ENCODE measurements at places on chromosomes 11 and 22.
A peak's percentile ranks its signal among the peaks of the same experiment; 100 is the strongest.

GRCh38 chr11:108944471-108945178 lies 279.8 kb downstream of the DDX10 start:
- DNase-seq, result no peak

- DNase-seq, result no peak
These were observed 17.4 kb upstream of the CSNK2A3 start for GRCh38 chr11:11370255-11370961.

- no peak for DNase-seq
These were observed 10.9 kb downstream of the ASCL2 start for GRCh38 chr11:2259466-2259830.

- DNase-seq, result no peak
These were observed 77.2 kb downstream of the MORC2 start for GRCh38 chr22:30891443-30891755.

DNA sequence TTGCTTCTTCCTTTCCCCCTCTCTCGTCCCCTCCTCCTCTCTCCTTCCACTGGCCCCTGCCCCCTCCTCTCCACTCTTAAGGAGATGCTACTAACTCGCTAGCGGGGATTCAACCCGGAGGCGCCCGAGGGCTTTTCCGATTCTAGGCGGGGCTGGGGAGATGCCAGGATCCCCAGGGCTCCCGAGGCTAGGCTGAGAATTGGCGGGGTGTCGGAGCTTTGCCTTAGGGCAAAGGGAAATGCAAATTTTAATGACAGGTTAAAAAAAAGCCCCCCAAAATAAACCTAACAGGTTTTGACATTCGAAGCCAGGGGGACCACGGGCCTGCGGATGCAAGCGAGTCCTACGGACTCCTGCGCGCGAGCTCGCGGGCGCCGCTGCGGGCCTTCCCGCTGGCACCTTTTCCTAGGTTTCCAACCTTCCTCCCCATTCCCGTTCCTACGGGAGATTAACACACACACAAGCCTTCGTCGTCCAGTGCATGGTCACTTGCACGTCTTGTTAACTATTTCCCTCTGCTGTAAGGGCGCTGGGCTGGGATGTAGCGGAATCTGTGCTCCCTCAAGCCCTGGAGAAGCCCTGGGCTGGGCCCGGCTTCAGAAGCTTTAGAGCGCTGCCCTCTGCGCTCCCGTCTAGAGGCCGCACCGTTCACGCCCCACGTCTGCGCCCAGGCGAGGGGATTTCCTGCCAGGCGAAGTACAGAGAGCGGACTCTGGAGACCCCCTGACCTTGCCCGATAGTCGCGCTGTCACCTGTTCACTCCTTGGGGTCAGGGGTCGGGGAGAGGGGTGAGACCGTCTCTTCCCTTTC lies 729 bp upstream of the ALX4 start:
- DNase-seq, result no peak

GRCh38 chr11:107263844-107264563 lies 193.6 kb downstream of the CWF19L2 start:
- DNase-seq, result no peak

GRCh38 chr22:45531441-45532234 lies 29.0 kb downstream of the FBLN1 start:
- no peak for DNase-seq

- DNase-seq, result no peak
These were observed 1402.6 kb upstream of the TENM4 start for GRCh38 chr11:80843266-80843974.

DNA sequence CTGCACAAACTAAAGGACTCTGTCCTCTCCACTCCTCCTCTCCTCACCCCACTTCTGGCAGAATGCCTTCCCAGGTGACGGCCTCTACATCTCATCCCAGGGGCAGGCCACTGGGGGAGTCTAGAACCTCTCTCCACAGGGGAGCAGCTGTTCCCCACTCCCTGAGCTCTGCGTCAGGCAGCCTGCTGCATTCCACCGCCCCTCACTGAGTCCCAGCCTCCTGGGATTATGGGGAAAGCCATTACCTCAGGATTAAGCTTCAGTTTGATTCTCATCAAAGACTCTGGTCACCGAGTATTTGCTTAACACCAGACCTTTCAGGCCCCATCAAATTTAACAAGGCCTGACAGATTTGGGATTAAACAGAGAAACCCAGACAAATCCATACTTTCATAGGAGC lies 405.9 kb downstream of the NXPE2 start:
- DNase-seq, result no peak

- DNase-seq, result no peak
These were observed 91.5 kb upstream of the SESN3 start for GRCh38 chr11:95322539-95322938.

DNA sequence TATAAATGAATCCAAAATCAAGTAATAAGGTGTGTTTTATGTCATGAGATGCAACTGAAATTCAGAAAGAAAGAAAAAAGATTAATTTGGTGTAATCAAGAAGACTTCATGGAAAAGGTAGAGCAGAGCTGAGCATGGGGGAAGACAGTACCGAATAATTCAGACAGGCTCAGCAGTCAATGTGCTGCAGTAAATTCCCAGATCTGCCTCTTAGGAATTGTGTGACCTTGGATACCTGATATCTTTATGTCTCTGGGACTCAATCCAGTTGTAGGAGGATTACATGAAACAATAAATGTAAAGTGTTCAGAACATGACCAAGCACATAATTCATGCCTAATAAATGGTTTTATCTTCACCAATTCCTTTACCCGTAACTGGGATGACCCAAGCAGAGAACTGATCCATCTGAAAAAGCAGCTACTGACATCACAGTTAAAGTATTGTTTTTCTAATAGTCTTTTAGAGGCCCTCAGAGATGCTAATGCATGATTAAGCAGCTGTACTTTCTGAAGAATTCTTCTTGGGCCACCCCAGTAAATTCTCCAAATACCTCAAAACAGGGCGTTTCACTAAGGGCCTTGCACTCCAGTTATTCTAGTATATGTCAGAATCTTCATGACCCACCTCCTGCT lies 7.8 kb downstream of the MS4A12 start:
- no peak for DNase-seq

- no peak for DNase-seq
These were observed 536.8 kb downstream of the MIAT start for GRCh38 chr22:27194096-27194748.

- DNase-seq, result no peak
These were observed 110.9 kb downstream of the TSPAN18 start for GRCh38 chr11:44837661-44838060.

- DNase-seq, result no peak
These were observed 677 bp downstream of the DYNC2H1 start for GRCh38 chr11:103109818-103110388.

DNA sequence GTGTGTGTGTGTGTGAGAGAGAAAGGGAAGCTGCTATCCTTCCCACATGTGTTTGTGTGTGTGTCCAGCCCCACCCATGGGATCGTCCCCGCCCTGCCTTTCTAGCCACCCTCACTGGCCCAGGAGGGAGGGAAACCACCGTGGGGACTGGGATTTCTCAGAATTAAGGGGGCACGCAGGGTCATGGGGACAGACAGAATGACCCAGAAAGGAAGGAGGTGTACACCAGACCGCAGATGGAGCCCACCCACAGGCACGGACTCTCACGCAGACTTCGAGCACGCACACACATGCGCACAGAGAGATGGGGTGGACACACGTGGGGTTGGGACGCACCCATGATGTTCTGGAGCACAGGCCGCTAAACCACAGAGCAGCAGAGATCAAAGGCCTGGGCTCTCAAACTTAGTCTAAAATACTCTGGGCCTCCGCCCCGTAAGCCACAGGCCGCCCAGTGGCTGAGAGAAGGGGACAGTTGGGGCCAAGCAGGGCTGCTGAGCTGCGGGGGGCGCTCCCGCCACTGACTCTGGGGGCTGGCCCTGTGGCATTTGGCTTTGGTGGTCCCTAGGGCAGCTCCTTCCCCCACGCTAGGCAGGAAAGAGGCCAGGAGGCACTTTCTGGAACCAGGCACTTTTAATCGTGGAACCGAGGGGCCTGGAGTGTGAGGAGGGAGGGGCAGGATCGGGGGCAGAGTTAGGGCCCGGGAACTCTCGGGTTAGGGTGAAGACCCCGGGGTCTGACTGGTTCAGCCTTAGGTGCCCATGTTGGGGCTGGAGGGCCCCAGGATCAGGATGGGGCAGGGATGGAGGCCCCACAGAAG lies 1.5 kb downstream of the IFITM5 start:
- DNase-seq, result peak; percentile 24

GRCh38 chr11:45333001-45333971 lies 47.1 kb upstream of the SYT13 start:
- peak; percentile 15 for DNase-seq

- DNase-seq, result no peak
These were observed 972 bp upstream of the TSSC4 start for GRCh38 chr11:2399488-2400068.

GRCh38 chr11:66747480-66747879 lies 18.5 kb upstream of the SPTBN2 start:
- no peak for DNase-seq

GRCh38 chr11:72112143-72112977 lies at the start of gene ANAPC15:
Gene ANAPC15 (minus strand): TSS chr11:72112695. CDS start chr11:72111276, 1,419 bp downstream.
- peak; percentile 99 for DNase-seq

GRCh38 chr11:68003846-68004550 lies at the start of gene UNC93B1:
Gene UNC93B1 (minus strand): TSS chr11:68004097. CDS start chr11:68004043, 54 bp downstream.
- peak; percentile 80 for DNase-seq

- peak; percentile 35 for DNase-seq
These were observed 14.7 kb upstream of the TAB1 start for GRCh38 chr22:39384750-39385480.

GRCh38 chr22:41822317-41823057 lies 10.4 kb upstream of the SREBF2 start:
- peak; percentile 62 for DNase-seq

GRCh38 chr22:50031189-50032091 lies 18.9 kb upstream of the IL17REL start:
- no peak for DNase-seq

DNA sequence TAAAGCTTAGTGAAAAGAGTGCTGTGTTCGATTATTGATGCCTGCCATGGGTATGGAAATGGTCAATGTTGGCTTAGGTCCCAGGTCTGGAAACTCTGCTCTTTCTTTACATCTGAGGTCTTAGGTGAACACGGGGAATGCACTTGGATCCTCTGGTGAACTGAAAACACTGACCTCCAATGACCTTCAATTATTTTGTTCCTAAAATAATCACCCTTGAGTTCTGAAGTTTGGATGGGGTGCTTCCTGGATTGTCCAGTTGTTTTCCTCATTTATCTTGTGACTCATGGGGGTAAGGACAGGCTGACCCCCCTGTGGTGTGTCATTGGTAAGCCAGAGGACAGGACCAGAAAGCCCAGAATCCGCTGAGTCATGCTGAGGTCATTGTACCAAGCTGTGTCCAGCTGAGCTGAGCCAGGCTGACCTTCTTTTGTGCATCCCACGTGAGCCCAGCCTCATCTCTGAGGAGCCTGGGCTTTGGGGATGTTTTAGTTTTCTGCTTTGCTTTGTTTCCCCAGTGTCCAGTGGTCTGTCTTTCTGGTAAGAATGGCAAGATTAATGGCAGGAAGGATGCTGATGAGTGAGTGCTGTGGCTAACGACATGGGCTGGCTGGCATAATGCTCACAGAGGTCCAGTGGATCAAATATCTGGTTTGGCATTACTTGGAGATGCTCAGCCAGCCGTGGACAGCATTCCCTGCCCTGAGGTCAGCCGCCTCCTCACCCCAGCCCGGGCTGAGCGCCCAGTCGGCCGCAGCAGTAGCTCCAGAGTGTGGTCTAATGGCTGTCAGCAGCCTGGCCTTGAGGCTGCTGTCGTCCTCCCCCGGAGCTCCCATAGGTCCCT lies 35.6 kb downstream of the AMPD3 start:
- peak; percentile 68 for DNase-seq

GRCh38 chr11:57434640-57435546 lies 8.0 kb upstream of the SLC43A3 start:
- peak; percentile 94 for DNase-seq

GRCh38 chr11:44611088-44611487 lies 45.6 kb downstream of the CD82 start:
- no peak for DNase-seq

GRCh38 chr22:47175151-47176025 lies 412.9 kb downstream of the TBC1D22A start:
- DNase-seq, result no peak

- no peak for DNase-seq
These were observed 466.3 kb upstream of the ARHGAP42 start for GRCh38 chr11:100220801-100221200.

DNA sequence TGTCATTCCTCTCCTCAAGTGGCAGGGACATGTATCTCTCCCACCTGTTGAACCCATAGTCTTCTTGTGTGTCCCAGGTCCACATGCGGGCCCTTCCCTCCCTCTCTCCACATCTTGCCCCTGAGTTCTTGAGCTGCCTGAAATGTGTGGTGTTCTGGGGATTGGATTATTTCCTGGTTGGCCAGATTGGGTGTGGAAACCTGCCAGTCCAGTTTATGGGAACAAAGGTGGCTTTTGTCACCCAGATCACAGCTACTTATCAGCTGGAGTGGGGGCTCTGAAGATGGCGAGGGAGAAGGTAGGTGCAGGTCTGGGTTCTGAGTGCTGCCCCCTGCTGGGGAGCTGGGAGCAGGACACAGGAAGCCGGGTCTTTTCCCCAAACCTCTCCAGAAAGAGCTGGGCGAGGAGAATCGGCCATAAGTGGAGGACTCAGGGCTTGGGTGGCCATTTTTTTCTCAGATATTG lies 14.2 kb downstream of the DTX4 start:
- DNase-seq, result peak; percentile 50

GRCh38 chr11:70568035-70568813 lies 169.9 kb downstream of the CTTN start:
- DNase-seq, result no peak

DNA sequence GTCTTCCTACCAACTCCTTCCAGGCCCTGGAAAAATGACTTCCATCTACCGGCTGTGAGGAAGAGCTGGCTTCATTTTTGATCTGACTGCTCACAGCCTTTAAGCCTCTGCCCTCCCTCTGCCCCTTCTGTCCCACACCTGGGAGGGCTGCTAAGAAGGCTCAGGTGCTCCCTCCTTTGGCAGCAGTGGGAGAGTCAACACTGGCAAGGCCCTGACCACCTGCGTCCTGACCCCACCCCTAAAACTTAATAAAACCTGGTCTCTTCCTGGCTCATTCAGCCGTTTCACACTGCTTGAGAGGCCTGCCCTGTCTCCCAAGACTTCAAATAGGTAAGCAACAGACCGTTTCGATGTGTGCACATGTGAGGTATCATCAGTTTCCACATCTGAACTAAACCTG lies 52.1 kb upstream of the NFRKB start:
- no peak for DNase-seq

DNA sequence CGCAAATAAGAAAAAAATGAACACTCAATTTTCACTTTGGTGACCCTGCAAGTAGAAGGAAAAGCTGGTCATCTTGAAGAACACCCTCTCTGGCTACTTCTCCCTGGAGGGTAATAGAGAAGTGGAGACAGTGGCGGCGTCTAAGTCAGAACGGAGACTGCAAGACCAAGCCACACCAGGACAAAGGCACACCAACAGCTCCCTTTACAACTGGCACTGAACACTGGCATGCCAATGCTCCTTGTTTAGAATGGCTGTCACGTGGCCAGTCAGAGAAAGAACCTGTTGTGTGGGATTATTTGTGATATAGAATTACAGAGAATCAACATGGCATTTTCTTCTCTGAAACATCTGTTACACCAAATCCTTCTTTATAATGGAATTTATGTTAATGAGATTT lies 61.3 kb upstream of the YPEL1 start:
- DNase-seq, result no peak

GRCh38 chr11:443542-444199 lies 1.9 kb upstream of the ANO9 start:
- no peak for DNase-seq

GRCh38 chr11:117423046-117423575 lies 95.5 kb downstream of the CEP164 start:
- DNase-seq, result no peak
